NCI-H187 treated with DMSO at 0.1 percent for 48 hours (cell line): ENCODE measurements at places on chromosomes 4 and X.

- no peak for DNase-seq
Observed at GRCh38 chr4:88964450-88964849, 92.5 kb downstream of the FAM13A start.

DNA sequence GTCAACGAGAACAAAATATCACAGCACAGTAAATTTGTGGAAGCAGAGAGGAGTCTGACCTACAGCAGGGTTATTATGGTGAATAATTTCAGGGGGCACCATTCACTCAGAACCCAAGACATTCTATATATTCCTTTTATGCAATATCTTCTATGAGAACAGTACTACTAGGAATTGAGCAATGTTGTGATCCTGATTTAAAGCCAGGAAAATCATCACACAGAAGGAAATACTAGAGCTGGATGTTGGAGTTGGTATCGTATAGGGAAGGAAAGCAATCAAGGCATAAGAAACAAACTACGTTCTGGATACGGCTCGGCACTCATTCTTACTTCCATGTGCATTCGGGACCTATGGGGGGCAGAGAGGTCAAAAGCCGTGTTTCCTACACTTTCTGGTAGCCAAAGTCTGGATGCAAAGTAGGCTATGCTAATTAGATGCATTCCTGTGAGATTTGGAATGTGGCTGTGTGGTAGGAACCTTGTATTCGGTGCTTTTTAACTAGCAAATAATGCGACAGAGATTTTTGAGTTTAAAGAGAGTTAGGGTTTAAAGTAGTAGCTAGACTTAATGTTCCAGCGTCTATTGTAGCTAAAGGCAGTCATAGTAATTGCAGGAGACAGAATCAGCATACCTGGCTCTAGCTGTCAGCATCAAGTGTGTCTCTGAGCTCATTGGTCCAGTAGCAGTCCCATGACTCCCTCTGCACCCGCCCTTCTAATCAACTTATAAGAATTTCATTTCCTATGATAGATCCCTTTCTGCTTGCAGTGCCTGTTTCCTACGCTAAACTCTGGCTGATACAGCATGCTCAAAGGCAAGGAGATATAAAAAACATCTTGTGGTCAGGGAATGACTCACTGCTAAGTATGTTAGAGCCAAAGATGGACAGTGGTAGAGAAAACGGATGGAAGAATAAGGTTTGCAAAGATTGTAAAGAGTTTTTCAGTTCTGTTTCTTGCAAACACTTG lies 43.3 kb upstream of the PDGFC start:
- DNase-seq: no peak

- DNase-seq: no peak
Observed at GRCh38 chr4:3198906-3199305, 50.1 kb upstream of the MSANTD1 start.

DNA sequence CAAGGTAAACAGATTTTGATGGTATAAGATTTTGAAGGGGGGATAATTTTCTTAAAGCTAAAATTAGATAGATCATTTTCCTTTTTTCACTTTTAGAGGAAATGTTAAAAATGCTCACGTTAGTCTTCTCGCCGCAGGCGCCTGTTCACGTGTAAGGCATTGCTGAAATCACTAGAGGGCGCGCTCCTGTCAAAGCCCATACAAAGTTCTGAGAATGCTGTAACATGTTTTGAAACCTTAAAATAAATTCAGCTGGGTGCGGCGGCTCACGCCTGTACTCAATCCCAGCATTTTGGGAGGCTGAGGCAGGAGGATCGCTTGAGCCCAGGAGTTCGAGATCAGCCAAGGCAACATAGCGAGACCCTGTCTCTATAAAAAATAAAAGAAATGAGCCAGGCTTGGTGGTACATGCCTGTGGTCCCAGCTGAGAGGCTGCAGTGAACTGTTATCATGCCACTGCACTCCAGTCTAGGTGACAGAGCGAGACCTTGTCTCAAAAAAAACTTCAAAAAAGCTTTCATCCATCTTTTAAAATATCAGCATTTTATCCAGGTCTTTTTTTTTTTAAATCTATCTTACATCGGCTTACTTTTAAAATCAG lies 138.0 kb downstream of the RBMX2 start:
- no peak for DNase-seq

DNA sequence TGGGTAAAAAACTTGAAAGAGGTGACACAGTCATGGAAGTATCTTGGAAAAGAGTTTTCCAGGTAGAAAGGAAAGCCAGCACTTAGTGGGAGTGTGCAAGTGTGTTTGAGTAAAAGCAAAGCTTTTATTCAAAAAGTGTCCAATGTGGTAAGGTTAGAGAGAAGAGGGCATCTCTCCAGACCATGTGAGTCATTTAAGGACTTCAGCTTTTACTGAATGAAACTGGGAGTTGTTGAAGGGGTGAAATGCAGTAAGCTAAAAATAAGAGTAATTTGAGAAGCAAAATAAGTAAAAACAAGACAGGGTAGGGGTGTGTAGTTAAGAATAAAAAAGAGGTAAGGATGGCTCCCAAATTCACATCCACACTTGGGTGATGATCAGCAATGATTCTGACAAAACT lies 238.9 kb downstream of the SLC7A11 start:
- no peak for DNase-seq

GRCh38 chr4:170026253-170027021 lies at the start of gene MFAP3L:
MFAP3L (minus strand) TSS chr4:170026395; CDS start chr4:170005877, 20,518 bp downstream.
- no peak for DNase-seq

DNA sequence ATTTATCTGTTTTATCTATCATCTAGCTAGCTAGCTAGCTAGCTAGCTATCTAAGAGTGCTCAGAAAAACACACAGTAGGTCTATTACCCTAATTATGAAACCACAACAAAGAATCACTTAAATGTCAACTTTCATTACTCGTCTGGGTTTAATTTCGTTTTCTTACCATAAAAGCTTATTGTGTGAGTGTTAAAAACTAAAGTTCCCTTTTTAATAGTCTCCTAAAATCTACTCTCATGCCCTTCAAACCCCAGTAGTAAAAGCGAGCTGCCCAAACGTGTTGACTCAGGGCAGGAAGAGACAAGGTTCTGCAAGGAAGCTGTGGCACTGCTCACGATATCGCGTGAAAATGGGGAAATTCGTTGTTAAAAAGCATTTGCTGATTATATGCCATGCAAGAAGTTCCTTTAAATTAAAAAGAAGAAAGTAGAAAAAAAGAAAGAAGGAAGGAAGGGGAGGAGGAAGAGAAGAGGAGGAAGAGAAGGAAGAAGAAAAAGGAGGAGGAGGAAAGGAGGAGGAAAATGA lies 595 bp downstream of the MBNL3 start:
- DNase-seq: no peak

GRCh38 chrX:11193035-11193469 lies 81.9 kb downstream of the HCCS start:
- no peak for DNase-seq

DNA sequence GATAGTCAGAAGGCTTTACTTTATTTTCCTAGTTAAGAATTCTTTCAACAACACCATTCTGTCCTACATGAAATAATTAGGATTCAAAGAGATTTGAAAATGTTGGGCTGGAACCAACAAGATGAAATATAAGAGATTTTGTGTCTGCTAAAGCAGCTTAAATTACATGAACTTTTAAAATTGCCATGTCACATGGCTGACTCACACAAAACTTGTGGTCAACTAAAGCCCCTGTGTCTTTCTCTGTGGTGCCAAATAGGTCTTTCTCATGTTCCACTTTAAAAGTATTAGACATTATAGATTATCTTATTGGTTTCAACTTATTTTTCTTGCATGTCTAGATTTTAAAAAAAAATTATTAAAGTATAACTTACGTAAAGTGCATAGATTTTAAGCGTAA lies 60.8 kb upstream of the FHL1 start:
- no peak for DNase-seq

- no peak for DNase-seq
Observed at GRCh38 chrX:65862638-65863037, 177.2 kb downstream of the VSIG4 start.

DNA sequence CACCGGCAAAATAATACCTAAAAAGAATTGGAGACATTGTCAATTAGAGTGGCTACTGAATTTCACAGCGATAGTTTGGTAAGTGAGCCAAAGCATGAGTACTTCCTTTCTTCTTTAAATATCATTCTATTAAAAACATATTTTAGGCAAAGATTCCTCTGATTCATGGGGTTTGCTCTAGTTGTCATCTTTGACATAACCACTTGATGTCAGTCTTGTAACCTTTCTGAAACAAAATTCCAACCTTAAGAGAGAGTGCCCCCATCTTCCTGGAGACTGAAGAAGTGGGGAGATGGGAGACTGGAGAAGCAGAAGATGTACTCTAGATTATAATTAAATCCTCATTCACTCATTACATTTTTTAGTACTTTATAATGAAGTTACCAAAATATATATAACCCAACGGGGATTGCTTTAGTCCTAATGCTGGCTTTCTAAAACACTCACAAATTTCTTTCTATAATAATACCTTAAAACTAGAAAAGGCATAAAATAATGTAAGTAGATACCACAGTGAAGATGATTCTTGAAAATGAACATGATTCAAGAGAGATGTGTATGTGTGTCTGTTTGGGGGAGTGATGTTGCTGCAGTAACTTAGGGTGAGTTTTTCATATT lies 96.4 kb downstream of the EMCN start:
- DNase-seq: no peak

DNA sequence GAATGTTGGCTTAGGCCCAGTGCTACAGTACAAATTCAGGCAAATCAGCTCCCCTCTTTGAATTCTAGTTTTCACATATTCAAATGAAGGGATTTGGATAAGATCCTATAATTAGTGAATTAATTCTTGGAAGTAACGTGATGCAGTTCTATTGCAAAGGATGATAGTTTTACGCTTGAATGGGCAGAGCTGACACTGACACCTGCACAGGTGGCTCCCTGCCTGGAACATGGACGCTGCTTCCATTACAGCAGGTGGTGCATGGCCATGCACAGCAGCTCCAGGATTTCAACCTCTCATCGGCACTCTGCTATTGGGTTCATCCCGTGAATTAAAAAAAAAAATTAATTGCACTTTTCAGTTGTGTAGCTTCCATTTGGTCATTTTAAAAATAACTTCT lies 28.4 kb upstream of the RPS6KA6 start:
- DNase-seq: no peak

DNA sequence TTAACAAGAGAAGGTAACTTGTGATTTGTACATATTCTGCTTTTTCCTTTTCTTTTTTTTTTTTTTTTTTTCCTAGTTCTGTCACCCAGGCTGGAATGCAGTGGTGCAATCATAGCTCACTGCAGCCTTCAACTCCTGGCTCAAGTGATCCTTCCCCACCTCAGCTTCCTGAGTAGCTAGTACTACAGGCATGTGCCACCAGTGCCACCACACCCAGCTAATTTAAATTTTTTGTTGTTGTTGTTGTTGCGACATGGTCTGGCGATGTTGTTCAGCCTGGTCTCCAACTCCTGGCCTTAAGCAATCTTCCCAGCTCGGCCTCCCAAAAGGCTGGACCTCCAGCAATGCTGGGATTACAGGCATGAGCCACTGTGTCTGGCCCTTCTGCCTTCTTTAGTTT lies 1.5 kb upstream of the TACR3 start:
- no peak for DNase-seq

DNA sequence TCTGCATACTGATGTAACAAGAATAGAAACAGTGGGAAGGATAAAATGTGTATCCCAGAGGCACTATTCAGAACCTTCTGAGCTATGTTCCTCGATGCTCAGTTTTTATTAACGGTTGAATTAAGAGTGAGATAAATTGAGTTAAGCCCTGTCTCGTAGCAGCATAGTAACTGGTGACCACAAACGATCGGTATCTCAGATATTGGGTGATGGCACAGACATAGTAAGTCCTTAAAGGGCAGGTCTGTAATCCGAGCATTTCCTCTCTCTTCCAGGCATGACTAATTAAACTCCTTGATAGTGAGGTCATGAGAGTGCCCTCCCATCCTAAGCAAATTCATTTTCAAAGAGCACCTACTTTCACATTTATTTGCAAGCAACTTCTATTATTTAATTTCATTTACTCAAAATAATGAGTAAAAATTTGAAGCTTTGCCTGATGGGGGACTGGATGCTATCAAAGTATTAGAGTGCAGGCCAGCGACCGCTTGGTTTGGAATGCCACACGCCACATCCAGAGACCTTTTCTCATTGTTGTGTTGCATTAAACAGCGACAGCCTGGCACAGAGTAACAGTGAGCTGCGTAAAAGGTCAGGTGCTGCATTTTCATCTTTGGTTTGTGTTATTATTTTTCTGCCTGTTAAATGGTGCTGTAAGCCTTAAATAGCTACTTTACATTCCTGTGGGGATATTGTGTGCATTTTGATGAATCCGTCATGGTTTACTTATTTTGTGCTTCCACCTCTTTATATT lies 101.9 kb downstream of the PCDH7 start:
- no peak for DNase-seq

DNA sequence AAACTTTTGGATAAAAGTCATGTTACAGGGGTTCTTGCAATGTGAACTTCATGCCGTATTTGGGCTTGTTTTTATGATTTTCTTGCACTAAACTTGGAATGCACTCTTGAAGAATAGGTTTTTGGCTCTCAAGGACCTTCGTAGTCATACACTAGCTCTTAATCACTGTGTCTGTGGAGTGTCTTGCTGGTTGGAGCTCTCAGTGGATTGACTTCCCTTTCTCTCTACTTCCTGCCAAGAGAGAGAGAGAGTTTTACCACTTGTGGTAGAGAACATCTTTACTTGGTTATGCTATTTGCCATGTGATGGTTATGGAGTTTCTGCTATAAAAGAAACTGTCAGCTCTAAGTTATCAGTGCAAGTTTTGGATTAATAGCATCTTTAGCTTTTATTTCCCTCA lies 112.4 kb downstream of the BMPR1B start:
- DNase-seq: no peak

- DNase-seq: no peak
Observed at GRCh38 chr4:18582841-18583240, 561.3 kb upstream of the LCORL start.

GRCh38 chrX:154310616-154311536 lies 15.3 kb downstream of the TKTL1 start:
- DNase-seq: no peak

DNA sequence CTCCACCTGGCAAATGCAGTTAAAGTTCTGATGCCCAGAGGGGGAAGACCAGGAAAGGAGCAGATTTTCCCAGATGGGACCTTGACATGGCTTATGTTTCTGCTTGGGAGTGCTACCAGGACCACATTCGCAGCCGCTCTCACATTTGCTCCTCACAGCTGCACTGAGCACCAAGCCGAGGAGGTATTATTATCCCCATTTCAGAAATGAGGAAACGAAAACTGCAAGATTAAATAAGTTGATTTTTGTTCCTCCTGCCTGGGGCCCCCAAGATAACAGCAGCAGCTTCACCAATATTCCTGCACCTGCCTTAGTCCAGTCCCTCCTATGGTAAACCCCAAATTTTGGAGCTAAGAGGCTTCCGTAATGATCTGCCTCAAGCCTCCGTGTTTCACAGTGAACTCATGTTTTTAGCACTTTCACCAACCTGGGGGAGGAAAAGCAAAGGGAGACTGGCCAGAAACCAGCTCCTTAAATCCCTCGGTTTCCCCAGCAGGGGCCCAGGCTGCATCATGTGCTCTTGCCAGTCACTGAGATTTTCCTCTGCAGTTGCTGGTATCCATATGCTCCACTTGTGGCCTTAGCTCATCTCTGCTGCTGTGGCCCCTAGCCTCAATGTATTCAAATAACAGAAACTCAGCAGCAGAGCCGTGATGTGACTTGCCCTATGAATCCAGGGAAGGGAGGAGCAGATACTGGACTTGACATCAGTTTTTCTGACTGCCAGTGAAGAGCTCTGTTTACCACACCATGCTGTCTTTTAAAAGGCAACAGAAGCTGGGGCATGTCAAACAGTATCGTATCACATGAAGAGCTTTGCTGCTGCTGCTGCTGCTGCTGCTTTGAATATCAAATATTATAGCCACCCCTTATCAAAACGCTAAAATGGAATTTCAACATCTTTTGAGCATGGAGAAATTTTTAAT lies 95.5 kb upstream of the KLHL13 start:
- DNase-seq: no peak
